ENCODE measurements at places on chromosomes 12 and 14. TPM values are rescaled to one million over a fixed set of nuclear protein-coding genes. Genes with fewer than 3 reads are reported as not detected.

- DNase-seq, result no peak
These were observed 1361.2 kb upstream of the TMEM132C start for GRCh38 chr12:126905752-126906151.

PRB2 gene
- not detected for total RNA-seq

DDX47 gene
- 78.2 TPM for total RNA-seq

- DNase-seq, result no peak
These were observed 908 bp upstream of the CDKL1 start for GRCh38 chr14:50397390-50398188.

- DNase-seq, result no peak
These were observed 90.2 kb downstream of the LIN7A start for GRCh38 chr12:80847575-80847974.

All from H9 (cell line).